NCI-H1048 (cell line): ENCODE measurements at places on chromosomes 5 and 9.

DNA sequence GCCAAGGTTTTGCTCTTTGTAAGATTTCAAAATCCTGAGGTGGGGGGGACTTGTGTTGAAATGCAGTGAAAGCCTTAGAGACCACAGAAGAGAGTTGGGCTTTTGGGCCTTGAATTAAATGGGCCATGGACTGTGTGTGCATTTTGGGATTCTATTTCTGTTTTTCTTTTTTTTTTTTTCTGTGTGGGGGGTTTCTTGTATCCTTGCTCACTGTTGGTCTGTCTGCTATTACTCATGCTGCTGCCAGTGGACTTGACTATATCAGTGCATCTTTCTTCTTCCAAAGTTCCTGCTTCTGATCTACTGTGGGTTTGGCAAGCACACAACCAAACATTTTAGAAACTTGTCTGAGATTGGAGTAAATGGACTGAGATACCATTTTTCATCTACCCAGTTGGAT, 344.9 kb downstream of the ARL15 start:
- DNase-seq: no peak

DNA sequence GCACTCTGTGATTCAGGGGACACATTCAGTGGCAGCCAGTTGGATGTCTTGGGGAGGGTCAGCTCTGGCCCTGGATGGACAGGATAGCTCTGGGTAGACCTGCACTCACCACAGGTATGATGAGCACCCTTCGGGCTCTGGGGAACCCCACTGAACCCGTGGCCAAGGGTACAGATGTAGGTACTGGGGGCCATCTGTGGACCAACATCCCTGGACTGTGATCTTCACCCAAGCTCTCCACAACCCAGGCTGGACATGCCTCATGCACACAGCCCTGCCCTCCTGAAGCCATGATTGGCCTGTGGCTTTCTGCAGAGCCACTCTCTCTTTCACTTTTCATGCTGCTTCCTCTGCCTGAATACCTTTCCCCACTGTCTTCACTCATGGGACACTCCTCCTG, 15.6 kb upstream of the ACSL6 start:
- DNase-seq: no peak

DNA sequence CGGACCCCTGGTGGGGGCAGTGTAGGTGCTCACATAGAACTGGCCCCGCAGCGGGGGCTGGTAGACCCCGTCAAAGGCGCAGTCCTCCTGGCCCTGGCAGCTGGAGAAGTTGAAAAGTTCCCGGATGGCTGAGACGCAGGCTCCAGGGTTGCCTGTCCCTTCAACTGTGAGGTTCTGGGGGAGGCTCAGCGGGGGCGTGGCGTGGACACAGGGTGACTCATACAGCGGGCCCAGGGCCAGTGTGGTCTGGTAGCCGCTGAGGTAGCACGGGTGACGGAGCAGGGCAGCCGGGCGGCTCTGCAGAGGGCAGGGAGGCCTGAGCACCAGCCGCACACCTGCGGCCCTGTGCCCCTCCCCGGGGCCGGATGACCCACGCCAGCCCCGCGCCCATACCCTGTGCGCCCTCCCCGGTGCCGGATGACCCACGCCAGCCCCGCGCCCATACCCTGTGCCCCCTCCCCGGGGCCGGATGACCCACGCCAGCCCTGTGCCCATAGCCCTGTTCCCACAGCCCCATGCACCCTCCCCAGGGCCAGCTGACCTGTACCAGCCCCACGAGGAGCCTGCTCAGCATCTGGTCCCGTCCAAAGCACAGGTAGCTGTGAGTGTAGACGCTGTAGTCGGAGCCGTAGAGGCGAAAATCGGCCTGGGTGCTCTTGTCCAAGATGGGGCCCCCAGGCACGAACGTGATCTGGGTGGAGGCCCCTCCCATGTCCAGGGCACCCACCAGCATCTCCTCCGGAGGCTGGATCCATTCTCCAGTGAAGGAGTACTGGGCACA, 5.0 kb downstream of the ENTPD8 start:
- no peak for DNase-seq

- no peak for DNase-seq
Observed at GRCh38 chr9:137371521-137371941, 51.4 kb downstream of the EXD3 start.

GRCh38 chr9:84670138-84671041, 861 bp downstream of the NTRK2 start:
- DNase-seq: no peak
